Thoracic aorta endothelial cell (primary cell): ENCODE measurements at places on chromosomes 2 and 18. TPM values are rescaled to one million over a fixed set of nuclear protein-coding genes. Genes with fewer than 3 reads are reported as not detected.

RGPD6 gene
- total RNA-seq, result 64.0 and 68.6 TPM in 2 replicates

ALK gene
- total RNA-seq, result not detected in 2 replicates

ONECUT2 gene
- under 0.01 TPM in 2 replicates for total RNA-seq

VRK2 gene
- 72.8 and 74.1 TPM in 2 replicates for total RNA-seq

CNNM4 gene
- total RNA-seq, result 4.0 and 6.1 TPM in 2 replicates

CTAGE1 gene
- total RNA-seq, result not detected in 2 replicates

NOL4 gene
- not detected in 2 replicates for total RNA-seq

CRYGC gene
- not detected in 2 replicates for total RNA-seq

CCDC148 gene
- total RNA-seq, result 0.14 and 0.27 TPM in 2 replicates

BMP10 gene
- not detected in 2 replicates for total RNA-seq

RGPD8 gene
- total RNA-seq, result 28.8 and 34.3 TPM in 2 replicates
